HuH-7 (cell line): ENCODE measurements at places on chromosomes 11 and 22.

- no peak for DNase-seq
These were observed at the start of gene TYMP for GRCh38 chr22:50529897-50530579. Gene TYMP, minus strand, starts transcription at chr22:50530012. Its CDS starts 303 bp downstream, at chr22:50529709.

GRCh38 chr11:108670451-108670850, 5.6 kb downstream of the DDX10 start:
- DNase-seq, result no peak

DNA sequence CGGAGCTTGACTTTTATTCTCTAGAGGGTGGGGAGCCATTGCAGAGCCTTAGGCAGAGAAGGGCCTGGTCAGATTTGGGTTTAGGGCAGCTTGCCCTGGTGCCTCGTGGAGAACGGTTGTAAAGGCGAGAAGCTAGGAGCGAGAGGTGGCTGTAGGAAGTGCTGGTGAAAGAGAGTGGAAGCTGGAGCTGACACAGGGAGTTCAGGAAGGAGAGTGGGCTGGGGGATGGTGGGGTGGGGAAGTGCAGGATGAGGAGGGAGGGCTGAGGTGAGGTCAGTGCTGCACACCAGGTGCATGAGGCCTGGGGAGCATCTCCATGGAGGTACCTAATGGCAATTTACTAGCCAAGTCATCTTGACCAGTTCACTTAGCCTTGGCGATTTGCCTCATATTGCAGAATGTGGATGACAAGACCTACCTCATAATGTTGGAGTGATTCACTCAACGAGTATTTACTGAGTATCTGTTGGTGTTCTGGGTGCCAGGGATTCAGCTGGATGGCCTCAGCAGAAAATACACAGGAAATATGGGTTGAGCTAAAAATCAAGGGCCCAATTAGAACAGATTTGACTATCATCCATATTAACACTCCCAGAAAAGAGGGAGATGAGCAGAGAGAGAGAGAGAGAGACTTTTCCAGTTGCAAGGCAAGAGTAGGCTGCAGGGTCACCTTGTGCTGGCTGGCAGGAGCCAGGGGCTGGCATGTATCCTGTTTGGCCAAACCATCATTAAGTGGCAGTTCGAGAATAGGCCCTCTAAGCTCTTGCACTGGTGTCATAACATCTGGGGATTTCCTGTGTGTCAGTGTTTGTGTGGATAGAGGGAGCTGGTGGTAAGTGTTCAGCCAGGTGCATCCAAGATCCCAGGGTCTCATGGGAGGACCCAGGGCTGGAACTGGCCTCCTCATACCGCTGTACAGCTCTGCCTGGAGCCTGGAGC, 44.4 kb upstream of the CLDN5 start:
- DNase-seq, result no peak

DNA sequence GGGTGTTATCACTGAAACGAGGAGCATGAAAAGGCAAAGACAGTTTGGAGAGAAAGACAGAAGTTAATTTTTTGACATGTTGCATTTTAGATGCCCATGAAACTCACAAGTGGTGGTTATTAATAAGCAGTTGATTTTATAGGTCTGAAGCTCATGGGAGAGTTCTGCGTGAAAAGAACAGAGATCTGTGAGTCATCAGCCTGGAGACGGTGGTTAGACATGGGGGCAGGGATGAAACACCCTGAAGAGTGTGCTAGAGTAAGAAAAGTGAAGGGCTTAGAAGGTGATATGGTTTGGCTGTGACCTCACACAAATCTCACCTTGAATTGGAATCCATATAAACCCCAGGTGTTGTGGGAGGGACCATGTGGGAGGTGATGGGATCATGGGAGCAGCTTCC, 289.1 kb upstream of the ISX start:
- DNase-seq, result no peak

- DNase-seq, result no peak
These were observed 1.3 kb downstream of the PATE2 start for GRCh38 chr11:125777309-125777708.

DNA sequence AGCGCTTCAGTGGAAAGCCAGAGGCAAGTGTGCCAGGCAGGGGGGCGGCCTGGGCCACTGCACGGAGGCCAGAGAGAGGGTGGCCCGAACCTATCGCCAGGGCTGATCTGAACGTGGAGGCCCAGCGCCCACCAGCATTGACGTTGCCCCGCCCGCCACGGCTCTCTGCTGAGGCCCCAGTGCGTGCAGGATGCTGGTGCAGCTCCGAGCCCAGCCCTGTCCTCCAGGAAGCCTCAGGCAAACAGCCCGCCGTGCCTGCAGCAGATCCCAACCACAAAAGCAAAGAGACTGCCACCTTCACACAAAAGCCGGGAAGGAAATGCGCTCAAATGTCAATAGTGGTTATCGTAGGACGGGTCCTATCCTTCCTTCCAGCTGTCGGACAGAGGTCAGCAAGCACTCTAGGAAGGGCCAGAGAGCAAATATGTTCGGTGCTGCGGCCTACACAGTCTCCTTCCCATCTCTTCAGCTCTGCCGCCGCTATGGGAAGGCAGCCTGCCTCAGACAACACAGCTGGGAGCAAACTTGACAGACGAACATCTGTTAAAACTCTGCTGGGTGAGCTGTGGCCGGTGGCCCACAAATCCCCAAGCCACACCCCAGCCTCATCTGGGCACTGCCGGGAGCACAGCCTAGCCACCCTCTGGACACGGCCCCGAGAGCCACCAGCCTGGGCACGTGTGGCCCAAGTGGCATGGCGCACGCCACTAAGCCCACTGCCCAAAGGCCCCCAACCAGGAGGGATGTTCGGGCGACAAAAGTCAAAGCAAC, 146.2 kb downstream of the CRYBB2 start:
- no peak for DNase-seq

- no peak for DNase-seq
These were observed 30.2 kb upstream of the CRYBB3 start for GRCh38 chr22:25169278-25170031.

- DNase-seq, result no peak
These were observed 77.3 kb upstream of the ANO5 start for GRCh38 chr11:22115470-22116029.

DNA sequence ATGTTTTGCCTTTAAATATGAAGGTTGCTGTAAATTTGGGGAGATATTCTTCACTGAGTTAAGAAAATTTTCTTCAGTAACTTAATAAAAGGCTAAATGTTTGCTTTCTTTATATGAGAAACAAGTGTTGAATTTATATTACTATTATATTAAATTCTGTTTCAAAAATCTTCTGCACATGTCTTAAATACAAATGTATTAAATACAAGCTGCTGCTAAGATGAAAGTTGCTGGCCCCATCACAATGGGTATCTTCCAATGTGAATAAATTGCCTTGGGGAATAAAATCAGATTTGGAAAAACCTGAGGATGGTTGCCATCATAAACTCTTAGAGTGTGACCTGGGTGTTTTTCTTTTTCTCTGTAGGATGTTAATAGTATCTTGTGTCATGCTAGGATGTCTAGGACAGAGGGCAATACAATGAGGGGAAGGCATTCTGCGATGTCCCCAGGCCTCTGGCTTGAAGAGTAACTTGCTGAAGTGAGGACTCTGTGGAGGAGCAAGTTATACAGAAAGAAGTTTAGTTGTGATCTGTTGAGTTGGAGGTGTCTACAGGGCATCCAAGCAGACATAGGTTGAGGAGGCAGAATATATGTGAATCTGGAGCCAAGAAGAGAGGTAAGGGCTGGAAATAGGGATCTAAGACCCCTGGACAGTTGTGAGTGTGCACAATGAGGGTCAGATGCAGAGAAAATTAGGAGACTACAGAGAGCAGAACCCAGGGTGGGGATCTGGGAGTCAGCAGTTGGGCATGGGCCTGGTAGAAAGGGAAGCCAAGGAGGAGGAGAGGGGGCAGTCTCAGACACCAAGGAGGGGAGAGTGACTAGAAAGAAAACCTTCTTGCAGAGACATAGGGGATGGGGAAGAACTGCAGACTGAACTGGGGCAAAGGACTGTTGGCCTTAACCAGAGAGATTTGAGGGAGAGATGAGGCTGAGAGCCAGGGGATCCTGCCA, 4.8 kb downstream of the IGLL5 start:
- DNase-seq, result no peak

GRCh38 chr11:133081730-133082452, 450.4 kb downstream of the OPCML start:
- no peak for DNase-seq

GRCh38 chr11:119874660-119875238, 145.7 kb upstream of the NECTIN1 start:
- DNase-seq, result no peak

DNA sequence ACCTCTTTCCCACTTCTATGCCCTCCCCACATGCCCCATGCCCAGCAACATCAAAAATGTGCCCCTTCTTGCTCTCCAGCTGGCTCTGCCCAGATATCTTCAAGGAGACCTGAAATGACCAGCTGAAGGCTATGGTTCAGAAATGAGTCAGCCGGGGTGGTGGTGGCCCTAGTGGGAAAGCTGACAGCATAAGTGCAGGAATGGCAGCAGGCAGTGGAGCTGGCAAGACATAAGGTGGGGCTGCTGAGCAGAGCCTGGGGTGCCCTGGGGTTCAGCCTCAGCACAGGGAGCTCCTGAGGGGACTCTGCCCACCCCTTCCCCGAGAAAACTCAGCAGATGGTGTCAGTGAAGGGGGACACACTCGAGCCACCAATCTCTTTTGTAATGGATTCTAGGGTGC, 593.4 kb downstream of the BUD13 start:
- DNase-seq, result no peak

GRCh38 chr11:110435780-110436717, 6.3 kb downstream of the FDX1 start:
- no peak for DNase-seq

DNA sequence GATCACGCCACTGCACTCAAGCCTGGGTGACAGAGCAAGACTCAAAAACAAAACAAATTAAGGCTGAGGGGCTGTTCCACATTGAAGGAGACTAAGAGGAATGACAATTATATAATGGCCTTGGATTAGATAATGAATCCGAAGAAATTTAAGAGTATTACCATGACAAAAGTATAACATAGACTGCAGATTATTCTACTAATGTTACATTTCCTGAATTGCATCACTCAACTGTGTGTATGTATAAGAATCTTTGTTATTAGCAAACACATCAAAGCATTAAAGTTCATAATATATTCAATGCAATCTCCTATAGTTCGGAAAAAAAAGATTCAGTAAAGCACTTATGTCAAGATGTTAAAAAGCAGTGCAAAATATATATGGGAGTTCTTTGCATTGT, 27.5 kb downstream of the CSTF3 start:
- DNase-seq, result no peak

DNA sequence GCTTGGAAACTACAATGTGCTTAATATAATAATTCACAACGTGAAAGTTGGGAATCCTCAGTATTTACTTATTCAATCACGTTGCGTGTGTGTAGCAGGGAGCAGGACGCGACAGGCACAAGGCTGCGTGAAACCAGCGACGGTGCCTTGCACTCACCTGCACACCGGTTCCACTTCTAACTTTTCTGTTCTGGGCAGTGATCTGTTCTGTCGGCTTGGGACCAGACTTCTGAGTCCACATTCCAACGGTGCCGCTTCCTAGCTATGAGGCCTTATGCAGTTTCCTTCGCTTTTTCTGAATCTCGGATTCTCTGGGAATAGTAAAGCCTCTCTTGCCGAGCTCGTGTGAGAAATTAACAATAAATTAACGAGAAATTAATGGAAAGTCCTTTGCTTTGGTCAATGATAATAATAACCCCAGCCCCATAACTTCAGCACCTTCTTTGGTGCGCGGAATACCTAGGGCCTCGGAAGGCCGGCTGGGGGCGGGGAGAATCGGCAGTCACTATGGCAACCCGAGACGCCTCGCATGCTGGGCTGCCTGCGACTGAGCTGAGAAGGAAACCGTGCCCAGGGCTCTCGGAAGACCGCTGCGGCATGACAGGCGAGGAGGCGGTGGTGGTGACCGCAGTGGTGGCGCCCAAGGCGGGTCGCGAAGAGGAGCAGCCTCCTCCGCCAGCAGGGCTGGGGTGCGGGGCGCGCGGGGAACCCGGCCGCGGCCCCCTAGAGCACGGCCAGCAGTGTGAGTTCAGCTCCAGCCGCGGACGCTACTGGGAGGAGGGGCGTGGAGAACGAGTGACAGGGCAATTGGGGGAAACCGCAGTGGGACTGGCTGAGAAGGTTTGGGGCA, at the start of gene C11orf97:
TSS of gene C11orf97 (plus strand) at position 530 of the 850 bp plus-strand sequence. CDS start at position 598, 68 bp downstream.
- DNase-seq, result peak; percentile 30

GRCh38 chr11:128731041-128731663, 37.3 kb downstream of the FLI1 start:
- DNase-seq, result no peak

GRCh38 chr22:50459496-50460140, 15.2 kb downstream of the SBF1 start:
- DNase-seq, result no peak

GRCh38 chr22:44365191-44365590, 52.4 kb upstream of the SHISAL1 start:
- no peak for DNase-seq

DNA sequence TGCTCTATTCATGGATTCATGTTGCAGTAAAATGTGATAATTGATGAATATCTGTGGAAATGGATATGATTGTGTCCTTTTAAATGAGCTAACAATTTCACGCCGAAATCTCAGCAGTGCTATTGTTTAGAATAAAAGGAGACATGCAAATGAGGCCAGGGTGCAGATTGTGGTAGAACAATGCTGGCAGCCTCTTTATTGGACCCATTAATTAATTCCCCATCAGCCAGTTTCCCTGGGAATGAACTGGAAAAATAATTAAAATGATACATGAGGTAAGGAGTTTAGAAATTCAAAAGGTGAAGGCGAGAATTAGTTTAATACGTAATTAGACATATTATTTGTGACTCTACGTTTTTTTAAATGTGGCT, 306.2 kb downstream of the TBC1D22A start:
- no peak for DNase-seq

DNA sequence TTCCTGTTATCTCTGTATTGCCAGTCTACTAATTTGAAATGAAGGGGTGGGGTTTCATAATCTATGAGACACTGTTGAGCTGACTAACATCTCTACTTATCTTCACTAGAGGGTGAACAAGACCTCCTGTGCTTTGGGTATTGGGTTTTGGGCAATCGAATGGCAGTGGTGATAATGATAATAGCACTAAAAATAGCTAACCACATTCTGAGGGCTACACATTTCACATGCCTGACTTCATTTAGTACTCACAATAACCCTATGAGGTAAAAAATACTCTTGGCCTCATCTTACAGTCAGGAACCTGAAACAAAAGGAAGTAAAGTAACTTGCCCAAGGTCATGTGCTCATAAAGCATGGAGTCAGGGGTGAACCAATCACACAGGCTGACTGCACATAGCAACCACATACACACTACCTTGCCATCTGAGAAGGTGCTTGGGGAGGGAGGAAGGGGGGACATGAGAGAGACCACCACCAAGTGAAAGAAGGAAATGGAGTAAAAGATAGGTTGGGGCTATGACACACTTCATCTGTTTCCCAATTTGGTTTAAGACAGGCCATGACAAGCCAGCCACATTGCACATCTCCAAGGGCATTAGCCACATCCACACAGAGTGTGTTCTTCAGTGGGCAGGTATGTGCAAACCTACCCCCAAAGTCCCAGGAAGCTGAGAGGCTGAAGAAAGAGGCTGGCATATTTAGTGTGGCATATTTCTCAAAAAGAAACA, 387.6 kb upstream of the DDI1 start:
- DNase-seq, result no peak
